ENCODE measurements at places on chromosomes 6 and 20.

DNA sequence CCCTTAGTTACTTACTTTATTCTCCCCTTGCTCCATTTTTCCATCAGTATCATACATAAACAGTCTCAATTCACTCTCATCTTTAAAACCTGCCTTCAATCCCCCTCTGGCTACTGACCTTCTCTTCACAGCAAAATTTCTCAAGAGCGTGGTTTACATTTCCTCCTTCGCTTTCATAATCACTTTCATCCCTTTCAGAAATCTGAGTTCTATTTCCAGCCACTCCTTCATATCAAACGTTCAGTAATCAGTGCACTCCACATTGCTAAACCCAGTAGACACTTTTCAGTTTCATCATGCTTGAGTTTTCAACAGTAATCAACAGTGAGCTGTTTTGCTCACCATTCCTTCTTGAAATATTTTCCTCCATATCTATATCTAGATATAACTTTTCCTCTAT lies 176.7 kb upstream of the HSF2 start:
- no peak for DNase-seq

DNA sequence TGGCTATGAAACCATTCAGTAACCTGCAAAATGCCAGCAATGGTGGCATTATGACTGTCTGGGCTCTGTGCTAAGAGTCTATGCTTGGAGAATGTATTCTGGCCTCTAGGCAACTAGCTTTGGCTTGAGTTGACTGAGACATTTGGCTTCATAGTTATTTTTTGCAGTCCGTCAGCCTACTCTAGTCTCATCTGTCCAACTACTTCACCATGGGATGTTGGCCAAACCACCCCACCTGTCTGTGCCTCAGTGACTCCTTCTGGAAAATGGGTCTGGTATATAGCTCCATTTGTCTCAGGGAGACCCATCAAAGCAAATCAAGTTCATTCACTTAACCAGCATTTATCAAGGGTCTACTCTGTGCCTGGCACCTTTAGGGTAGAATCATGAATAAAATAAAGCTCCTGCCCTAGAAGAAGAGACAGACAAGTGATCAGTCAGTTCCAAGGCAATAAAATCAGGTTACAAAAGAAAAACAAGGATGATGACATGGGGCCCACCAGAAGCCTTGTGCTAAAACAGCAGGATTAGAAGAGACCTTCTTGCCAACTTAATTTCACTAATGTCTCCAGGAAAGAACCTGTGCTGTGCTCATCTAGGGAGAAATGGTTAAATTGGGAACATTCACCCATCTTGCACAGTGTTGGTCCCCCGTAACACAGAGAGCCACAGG lies 102.4 kb upstream of the ARMC2 start:
- DNase-seq, result no peak

DNA sequence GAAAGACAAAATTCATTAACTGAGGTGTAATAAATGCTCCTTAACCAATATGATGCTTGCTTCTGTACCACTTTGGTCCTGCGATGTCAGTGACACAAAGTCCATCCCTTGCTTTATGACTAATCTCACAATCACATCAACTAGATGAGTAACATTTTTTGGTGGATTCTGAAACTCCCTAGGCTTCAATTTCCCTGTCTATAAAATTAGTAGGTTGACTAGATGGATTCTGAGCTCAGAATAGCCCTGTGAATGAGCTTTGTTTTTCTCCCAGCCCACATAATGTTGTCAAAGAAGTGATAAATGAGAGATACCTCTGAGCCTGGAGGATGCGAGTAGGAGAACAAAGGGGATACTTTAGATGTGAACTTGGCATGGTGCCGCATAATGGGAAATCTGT lies 9.1 kb downstream of the TXLNB start:
- DNase-seq, result no peak

DNA sequence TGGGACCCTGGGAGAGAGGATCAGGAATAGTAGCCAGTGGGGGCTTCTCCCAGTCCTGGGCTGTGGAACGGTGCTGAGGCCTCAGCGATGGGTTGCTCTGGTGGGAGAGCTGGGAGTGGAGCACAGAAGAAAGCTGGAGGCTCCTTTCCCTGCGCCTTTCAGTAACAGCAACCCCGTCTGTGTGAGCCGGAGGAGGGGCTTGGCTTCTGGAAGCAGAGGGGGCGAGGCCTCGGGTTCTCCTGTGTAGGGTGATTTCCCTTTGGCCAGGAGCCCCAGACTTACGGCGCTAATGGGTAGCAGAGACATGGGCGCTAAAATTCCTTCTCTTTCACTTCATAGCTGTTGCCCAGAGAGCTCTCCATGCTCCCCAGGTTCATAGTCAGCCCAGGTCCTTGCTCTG lies 55.0 kb downstream of the DAAM2 start:
- DNase-seq, result no peak

DNA sequence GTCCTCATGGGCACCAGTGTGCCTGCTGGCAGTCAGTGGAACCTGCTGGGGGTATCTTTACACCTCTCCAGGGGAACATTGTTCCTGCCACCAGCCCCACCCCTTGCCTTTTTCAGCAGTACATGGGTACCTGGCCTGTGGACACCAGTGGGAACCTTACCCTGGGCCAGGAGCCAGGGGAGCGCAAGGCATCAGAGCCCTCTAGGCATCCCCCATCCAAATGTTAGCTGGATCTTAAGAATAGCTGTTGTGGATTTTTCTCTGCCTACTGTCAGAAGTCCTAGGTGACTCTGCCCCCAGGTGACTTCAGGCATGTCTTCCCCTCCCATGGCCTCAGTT lies 38.8 kb upstream of the ID1 start:
- no peak for DNase-seq

DNA sequence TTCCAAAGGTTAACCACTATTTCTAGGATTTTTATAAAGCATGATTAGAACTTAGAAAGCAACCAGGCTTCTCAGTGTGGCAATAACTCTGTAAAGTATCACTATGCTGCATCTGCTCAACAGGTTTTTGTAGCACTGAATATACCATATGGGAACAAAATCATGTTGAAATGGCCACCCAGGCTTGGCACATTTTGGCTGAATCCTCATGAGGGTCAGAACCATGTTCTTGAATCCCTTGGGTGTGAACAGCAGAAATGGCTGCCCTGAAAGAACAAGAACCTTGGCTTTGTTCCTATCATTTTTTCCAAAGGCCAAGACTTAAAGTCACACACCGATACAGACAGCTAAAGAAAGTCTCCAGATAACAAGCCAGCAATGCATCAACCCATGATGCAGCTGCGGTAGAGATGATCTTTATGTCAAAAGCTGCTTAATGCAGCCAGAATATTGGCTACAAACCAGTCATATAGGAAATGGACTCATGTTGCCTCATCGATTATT lies 283.0 kb upstream of the NOX3 start:
- DNase-seq, result no peak

- no peak for DNase-seq
Measured at GRCh38 chr6:149948011-149948410, 6.2 kb downstream of the ULBP2 start.

DNA sequence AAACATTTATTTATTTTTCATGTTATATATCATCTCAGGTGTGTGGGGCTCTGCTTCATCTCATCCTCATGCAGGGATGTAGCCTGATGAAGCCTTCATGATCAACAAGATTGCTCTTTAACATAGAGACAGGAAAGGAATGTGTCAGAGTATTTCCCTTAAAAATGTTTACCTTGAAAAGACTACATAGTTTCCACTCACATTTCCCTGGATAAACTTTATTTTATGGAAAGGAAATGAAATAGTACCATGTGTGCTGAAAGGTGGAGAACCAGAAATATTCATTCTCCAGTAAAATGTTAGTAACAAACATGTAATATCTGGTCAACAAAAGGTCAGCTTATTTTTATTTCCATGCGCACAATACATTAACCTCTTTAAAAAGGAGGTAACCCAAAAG lies 155.8 kb downstream of the GRM1 start:
- no peak for DNase-seq

GRCh38 chr6:34130862-34131261 lies 15.0 kb downstream of the GRM4 start:
- DNase-seq, result no peak

GRCh38 chr6:6811128-6812009 lies 222.8 kb downstream of the LY86 start:
- DNase-seq, result peak; percentile 18

DNA sequence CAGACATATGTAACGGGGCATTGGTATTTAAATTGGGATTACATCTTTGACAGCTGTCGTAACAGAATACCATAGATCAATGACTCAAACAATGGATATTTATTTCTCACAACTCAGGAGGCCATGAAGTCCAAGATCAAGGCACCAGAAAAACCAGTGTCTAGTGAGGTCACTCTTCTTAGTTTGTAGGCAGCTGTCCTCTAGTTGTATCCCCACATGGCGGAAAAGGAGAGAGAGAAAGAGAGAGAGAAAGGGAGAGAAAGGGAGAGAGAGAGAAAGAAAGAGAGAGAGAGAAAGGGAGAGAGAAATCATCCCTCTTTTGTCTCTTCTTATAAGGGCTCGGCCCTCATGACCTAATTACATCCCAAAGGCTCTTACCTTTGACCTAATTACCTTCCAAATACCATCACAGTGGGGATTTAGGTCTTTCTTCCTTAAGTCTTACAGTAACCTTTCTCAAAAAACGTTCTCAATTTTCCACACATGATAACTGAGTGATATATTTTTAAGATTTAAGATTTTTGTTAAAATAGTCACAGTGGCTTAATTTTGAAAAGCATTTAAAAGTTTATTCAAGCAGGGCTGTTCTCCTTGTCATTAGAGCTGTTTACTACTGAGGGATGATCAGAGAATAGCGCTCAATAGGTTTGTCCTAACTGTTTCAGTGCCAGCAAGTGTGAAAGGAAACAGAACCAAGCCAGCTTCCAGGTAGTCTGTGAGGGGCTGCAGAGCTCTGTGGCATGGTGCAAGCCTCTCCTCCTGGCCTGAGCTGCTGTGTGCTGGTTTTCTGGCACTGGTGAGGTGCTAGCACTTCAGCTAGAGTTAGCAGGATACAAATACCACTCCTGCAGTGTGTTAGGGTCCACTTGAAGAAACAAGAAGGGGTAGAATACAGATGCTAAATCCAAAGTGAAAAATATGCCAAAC lies 79.0 kb downstream of the IMPG1 start:
- no peak for DNase-seq
